ENCODE measurements at places on chromosomes 6 and 20. TPM values are rescaled to one million over a fixed set of nuclear protein-coding genes. Genes with fewer than 3 reads are reported as not detected.
A peak's percentile ranks its signal among the peaks of the same experiment; 100 is the strongest.

- H3K27ac ChIP-seq: no peak overlapping the region
- no peaks in the 10 kb centered on the region for H3K36me3 ChIP-seq
- H3K27me3 ChIP-seq: peaks cover 52% of the 10 kb centered on the region
Measured at GRCh38 chr20:672963-673602, 2.5 kb downstream of the SCRT2 start.

DNA sequence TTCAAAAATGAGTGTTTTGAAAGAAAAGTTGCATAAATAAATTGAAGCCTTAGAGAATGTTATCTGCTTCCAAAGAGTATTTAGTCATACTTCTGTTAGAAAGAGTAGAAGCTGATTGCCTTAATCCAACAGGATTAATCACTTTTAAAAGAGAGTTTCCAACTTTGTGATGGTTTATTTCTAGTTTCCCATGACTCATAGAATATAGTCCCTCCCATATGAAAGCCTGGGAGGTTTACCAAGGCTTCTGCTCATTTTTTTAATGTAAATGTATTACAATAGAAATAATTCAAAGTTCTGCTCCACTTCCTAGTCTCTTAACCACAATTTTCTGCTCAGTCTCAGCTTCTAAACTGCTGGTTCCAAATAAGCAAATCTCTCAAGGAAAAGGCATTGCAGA, 118.0 kb upstream of the IRAK1BP1 start:
- H3K36me3 ChIP-seq: no peaks in the 10 kb centered on the region
- H3K4me3 ChIP-seq: no peak overlapping the region
- no peaks in the 10 kb centered on the region for H3K27me3 ChIP-seq
- H3K27ac ChIP-seq: no peak overlapping the region

GRCh38 chr20:63446216-63447024, 26.0 kb downstream of the KCNQ2 start:
- no peak overlapping the region for H3K4me3 ChIP-seq
- no peaks in the 10 kb centered on the region for H3K36me3 ChIP-seq
- H3K4me1 ChIP-seq: no peaks in the 10 kb centered on the region
- no peaks in the 10 kb centered on the region for H3K27me3 ChIP-seq

Gene EDN1
- total RNA-seq: 0.46 TPM

DNA sequence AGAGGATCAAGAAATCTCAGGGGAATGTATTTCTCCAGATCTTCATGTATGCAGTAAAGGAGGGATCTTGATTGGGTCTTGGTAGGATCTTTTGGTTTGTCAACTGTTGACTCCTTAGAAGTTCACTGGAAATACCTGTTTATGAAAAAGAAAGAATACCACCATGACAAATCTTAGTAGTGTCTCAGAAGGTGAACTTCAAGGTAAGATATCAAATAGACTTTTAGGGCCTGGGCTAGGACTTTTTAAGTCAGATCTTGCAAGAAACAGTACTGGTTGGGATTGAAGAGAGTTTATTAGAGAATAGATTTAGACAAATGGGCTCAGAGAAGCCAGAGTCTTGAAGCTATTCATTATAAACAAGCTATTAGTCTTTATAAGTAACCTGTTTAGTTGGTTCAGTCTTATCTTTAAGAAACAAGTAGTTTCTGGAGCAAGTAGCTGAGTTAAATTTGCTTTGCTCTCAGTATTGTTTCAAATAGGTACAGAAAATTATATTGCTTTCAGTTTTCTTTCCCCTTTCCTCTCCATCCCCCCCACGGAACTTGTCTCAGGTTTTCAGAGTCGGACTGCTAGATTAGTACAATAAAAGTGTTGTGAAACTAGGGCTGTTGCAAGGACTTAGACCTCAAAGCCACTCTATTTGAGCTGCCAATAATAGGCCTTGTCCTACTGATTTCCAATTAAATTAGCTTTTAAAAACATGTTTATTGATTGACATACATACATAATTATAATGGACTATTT, 529.1 kb upstream of the CITED2 start:
- no peaks in the 10 kb centered on the region for H3K4me1 ChIP-seq
- H3K4me3 ChIP-seq: no peak overlapping the region
- no peak overlapping the region for H3K27ac ChIP-seq
- no peaks in the 10 kb centered on the region for H3K27me3 ChIP-seq

- no peaks in the 10 kb centered on the region for H3K27me3 ChIP-seq
- no peaks in the 10 kb centered on the region for H3K4me1 ChIP-seq
- H3K4me3 ChIP-seq: no peak overlapping the region
- no peak overlapping the region for H3K27ac ChIP-seq
Measured at GRCh38 chr20:9743871-9744270, 95.0 kb downstream of the PAK5 start.

GRCh38 chr6:69487688-69488087, 309.1 kb downstream of the LMBRD1 start:
- H3K36me3 ChIP-seq: no peaks in the 10 kb centered on the region
- no peak for DNase-seq
- H3K4me3 ChIP-seq: no peak overlapping the region
- H3K27me3 ChIP-seq: no peaks in the 10 kb centered on the region
- H3K27ac ChIP-seq: no peak overlapping the region
- H3K4me1 ChIP-seq: no peaks in the 10 kb centered on the region

- H3K27me3 ChIP-seq: no peaks in the 10 kb centered on the region
- H3K27ac ChIP-seq: no peak overlapping the region
- H3K4me1 ChIP-seq: peaks cover 4% of the 10 kb centered on the region
- no peak for DNase-seq
Measured at GRCh38 chr20:37816726-37817125, 86.2 kb upstream of the VSTM2L start.

- H3K27me3 ChIP-seq: peaks cover 5% of the 10 kb centered on the region
- DNase-seq: no peak
- no peaks in the 10 kb centered on the region for H3K36me3 ChIP-seq
- no peaks in the 10 kb centered on the region for H3K4me1 ChIP-seq
Measured at GRCh38 chr6:73143551-73143950, 81.7 kb downstream of the KHDC1L start.

DNA sequence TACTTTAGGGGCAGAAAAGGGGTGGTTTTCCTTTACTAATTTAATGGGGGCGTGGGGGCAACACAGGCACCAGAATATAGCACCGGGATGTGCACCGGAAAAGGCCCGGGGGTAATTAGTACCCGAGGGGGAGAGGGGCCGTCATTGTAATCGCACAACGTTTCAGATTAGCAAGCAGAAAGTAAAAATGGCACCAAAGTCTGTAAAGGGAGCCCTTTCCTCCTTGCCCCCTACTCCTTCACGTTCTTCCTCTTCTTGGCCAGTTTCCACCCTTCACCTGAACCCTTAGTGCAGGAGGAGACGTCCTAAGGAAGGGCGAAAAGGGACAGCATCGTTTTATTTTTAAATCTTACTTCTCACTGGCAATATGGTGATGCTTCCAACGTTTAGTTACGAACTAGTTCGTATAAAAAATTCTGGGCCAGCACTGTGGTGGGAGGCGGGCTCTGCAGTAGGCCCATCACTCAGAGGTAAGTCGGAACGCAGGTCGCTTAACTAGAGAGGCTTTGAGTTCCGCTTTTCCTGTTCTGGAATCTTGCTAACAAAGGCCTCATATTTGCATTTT, 742 bp upstream of the CEP85L start:
- peaks cover 26% of the 10 kb centered on the region for H3K27me3 ChIP-seq
- H3K27ac ChIP-seq: no peak overlapping the region
- H3K4me3 ChIP-seq: peak overlapping the region; percentile 84
- no peaks in the 10 kb centered on the region for H3K36me3 ChIP-seq
- H3K4me1 ChIP-seq: no peaks in the 10 kb centered on the region

- H3K4me3 ChIP-seq: no peak overlapping the region
- no peaks in the 10 kb centered on the region for H3K36me3 ChIP-seq
- no peak for DNase-seq
- no peaks in the 10 kb centered on the region for H3K4me1 ChIP-seq
- H3K27me3 ChIP-seq: no peaks in the 10 kb centered on the region
Measured at GRCh38 chr6:156057869-156058268, 602.2 kb upstream of the NOX3 start.

Gene HACE1
- 17.7 TPM for total RNA-seq

DNA sequence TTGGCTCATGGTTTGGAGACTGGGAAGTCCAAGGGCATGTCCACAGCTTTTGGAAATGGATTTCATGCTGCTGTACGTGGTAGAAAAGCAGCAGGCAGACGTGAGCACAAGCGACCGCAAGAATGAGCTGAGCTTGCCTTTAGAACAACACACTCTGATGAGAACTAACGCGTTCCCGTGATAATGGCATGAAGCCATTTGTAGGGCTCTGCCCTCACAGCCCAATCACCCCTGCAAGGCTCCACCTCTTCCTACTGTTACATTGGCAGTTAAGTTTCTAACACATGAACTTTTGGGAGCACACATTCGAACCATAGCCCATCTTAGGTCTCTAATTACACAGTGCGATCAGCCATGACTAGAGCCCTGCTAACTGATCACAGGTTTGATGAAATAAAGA, 107.5 kb upstream of the TMEM170B start:
- H3K27me3 ChIP-seq: no peaks in the 10 kb centered on the region
- H3K36me3 ChIP-seq: no peaks in the 10 kb centered on the region
- no peak for DNase-seq
- peaks cover 27% of the 10 kb centered on the region for H3K4me1 ChIP-seq
- H3K27ac ChIP-seq: no peak overlapping the region

DNA sequence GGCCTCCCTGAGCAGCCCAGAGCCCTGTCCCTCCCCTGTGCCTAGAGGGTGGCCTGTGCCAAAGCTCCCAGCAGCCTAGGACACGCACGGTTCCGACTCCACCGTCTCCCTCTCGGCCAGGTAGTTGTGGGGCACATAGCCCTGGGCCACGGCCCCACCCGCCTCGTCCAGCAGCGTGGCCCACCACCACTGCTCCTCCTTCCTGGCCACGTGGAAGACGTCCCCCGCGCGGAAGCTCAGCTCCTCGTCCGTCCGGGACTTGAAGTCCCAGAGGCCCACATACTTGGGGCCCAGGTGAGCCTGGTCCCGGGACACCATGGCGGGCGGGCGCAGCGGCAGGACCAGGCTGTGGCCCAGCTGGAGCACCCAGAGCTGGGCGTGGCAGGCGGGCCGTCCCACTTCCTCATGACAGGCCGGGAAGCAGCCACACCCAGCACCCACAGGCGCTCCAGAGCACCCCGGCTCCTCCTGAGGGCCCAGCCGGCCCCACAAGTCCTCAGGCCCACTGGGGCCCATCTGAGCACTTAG, at the start of gene PTK6:
Gene PTK6, minus strand, starts transcription at position 380 of the 528 bp plus-strand sequence. Its CDS starts 62 bp downstream, at position 318.
- H3K4me1 ChIP-seq: no peaks in the 10 kb centered on the region
- H3K36me3 ChIP-seq: no peaks in the 10 kb centered on the region
- no peaks in the 10 kb centered on the region for H3K27me3 ChIP-seq
- H3K4me3 ChIP-seq: no peak within 1 kb of the TSS

DNA sequence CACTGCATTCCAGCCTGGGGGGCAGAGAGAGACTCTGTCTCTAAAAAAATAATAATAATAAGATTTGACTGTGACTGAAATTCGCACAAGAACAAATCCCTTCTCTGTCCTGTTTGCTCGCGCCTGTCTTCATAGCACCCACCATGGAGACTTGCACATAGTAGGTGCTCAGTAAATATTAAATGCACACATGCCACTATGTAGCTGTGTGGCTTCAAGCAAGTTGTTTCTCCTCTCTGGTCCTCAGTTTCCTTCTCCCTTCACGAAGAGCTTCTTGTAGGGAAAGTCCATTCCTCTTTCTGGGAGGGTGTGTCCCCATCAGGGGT, 15.4 kb upstream of the PTGIS start:
- no peak overlapping the region for H3K4me3 ChIP-seq
- no peaks in the 10 kb centered on the region for H3K27me3 ChIP-seq
- no peak for DNase-seq
- no peak overlapping the region for H3K27ac ChIP-seq
- peaks cover 2% of the 10 kb centered on the region for H3K4me1 ChIP-seq
- no peaks in the 10 kb centered on the region for H3K36me3 ChIP-seq

GRCh38 chr6:5566718-5567117, 305.4 kb downstream of the FARS2 start:
- H3K4me3 ChIP-seq: no peak overlapping the region
- H3K36me3 ChIP-seq: no peaks in the 10 kb centered on the region
- H3K27me3 ChIP-seq: no peaks in the 10 kb centered on the region
- no peak for DNase-seq

Gene DUSP15
- total RNA-seq: 38.2 TPM

Gene CST9L
- total RNA-seq: not detected

Data from endodermal cell (in vitro differentiated cells).